ENCODE measurements at places on chromosomes 2 and 18. TPM values are rescaled to one million over a fixed set of nuclear protein-coding genes. Genes with fewer than 3 reads are reported as not detected.

- H3K27ac ChIP-seq: no peak overlapping the region
- H3K36me3 ChIP-seq: no peaks in the 10 kb centered on the region
- no peaks in the 10 kb centered on the region for H3K4me1 ChIP-seq
- no peak overlapping the region for H3K4me3 ChIP-seq
- no peak for DNase-seq
- no peaks in the 10 kb centered on the region for H3K27me3 ChIP-seq
These were observed 32.0 kb upstream of the NYAP2 start for GRCh38 chr2:225367482-225367881.

GRCh38 chr2:16960579-16960978 is 294.9 kb upstream of the CYRIA start:
- H3K27me3 ChIP-seq: no peaks in the 10 kb centered on the region
- DNase-seq: no peak
- no peak overlapping the region for H3K27ac ChIP-seq
- no peaks in the 10 kb centered on the region for H3K4me1 ChIP-seq

VWA3B gene
- not detected for total RNA-seq

DNA sequence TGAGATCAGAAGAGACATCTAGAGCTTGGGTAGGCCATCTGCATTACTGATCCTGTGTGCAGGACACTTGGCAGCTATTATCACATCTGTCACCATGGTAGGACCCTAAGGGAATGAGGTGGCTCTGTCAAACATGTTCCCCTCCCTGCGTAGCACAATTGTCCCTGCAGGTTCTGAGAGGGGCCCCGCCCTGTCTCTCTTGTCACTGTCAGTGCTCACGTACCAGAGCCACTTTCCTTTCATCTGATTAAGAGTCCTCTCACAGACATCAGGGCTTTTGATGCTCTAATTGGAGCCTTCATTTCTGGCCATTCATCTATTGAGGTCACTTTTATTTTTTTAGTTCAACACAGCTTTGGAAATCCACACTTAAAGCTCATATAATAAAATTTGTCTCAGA is 38.5 kb downstream of the NEB start:
- H3K4me1 ChIP-seq: no peaks in the 10 kb centered on the region
- no peak overlapping the region for H3K4me3 ChIP-seq
- H3K27me3 ChIP-seq: no peaks in the 10 kb centered on the region
- no peak overlapping the region for H3K27ac ChIP-seq

DNA sequence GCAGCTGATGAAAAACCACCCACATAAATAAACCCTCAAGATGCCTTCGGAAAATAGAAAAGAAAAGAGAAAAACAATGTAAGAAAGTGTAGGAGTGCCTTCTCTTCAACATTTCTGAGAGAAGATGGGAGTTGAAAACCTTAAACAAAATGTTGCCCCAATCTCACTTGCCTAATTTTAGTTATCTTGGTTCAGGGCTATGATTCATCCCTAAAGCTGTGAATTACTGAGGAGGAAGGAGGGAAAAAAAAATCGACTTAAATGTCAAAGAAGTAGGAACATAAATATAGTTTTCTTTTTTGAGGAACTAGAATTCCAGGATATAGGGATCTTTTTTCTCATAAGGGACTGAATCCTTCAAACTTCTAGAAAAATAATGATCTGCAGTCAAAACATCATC is 360.3 kb downstream of the TGIF1 start:
- no peaks in the 10 kb centered on the region for H3K27me3 ChIP-seq
- H3K27ac ChIP-seq: no peak overlapping the region
- no peak for DNase-seq
- no peaks in the 10 kb centered on the region for H3K4me1 ChIP-seq

KIF1A gene
- 0.37 TPM for total RNA-seq

SMC6 gene
- total RNA-seq: 9.5 TPM

DNA sequence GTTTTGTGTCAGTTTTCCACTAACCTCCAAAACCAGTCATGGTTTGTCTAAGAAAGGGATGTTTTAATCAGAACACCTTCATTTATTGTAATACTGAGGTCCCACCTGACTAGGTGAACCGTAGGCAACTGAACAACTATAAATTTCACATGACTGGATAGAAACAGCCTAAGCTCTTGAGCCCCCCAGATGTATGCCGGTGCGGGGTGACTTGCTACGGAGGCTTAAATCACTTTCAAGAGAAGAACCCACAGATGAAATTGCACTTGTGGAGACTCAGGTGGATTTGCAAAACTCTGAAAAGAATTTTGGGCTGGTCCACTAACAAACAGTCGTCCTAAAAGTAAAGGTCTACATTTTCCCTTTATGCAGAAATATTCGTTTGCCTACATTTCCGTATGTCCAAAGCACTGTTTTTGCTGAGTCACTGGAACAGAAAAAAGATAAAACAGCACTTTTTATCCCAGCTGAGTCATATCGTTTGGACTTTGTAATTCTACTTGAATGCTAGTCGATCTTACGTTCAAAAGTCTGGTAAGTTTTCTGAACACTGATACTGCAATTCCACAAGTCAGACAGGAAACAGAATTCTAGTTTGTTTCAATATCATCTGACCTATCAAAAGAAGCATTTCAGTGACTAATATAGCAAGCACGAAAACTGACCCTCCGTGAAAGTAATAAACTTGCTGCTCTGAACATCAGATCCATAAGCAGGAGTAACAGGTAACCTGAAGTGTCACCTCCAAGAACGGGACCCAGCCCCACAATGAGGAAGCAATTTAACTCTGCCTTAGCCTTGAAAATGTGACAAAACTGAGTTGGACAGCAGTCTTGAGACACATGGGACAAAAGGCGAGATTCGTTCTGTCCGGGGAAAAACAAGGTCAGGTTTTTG is 18.1 kb downstream of the ZNF516 start:
- H3K4me3 ChIP-seq: peak overlapping the region; percentile 37
- H3K27ac ChIP-seq: peak overlapping the region; percentile 69
- H3K36me3 ChIP-seq: no peaks in the 10 kb centered on the region
- H3K27me3 ChIP-seq: no peaks in the 10 kb centered on the region
- DNase-seq: no peak

RMC1 gene
- 23.4 TPM for total RNA-seq

GRCh38 chr2:143056550-143056949 is 72.7 kb upstream of the ARHGAP15 start:
- DNase-seq: no peak
- no peaks in the 10 kb centered on the region for H3K36me3 ChIP-seq
- H3K27ac ChIP-seq: no peak overlapping the region
- H3K27me3 ChIP-seq: no peaks in the 10 kb centered on the region

DNA sequence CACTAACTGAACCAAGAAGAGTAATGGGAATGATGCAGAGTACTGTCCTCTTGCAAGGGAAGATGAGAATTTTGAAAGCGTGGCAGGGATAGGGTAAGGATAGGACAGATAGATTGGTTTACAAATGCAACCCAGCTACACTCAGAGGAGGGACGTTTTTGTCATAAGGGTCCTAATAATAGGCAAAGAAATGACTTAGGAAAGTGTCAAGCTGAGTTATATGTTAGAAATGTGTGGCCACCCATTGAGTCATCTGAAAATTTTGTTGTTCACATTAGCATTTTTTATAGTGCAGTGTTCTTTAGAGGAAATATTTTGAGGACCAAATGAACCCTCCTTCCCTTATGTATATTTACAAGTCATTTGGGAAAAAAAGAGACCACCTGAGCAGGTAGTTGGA is 137.5 kb downstream of the PHLPP1 start:
- H3K27ac ChIP-seq: no peak overlapping the region
- H3K36me3 ChIP-seq: no peaks in the 10 kb centered on the region
- H3K4me3 ChIP-seq: no peak overlapping the region
- DNase-seq: no peak
- no peaks in the 10 kb centered on the region for H3K4me1 ChIP-seq

DNA sequence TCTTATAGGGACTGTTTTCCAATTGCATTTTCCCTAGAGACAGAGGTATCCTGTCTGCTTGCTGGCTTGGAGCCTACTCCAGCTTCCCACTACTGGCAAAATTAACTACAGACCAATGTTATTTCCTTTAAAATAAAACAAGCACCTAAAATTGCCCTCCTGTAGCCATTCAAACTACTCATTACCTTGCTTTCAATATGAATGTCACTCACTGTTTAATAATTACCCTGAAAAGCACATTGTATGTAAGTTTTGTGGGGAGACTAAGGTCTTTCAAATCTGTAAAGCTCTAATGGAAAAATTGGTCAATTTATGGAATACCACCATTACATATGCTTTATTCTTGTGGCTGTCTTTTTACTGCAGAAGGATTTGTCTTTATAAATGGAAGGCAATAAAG is 87.3 kb downstream of the DOCK10 start:
- H3K4me3 ChIP-seq: no peak overlapping the region
- no peaks in the 10 kb centered on the region for H3K27me3 ChIP-seq

CYS1 gene
- total RNA-seq: 0.99 TPM

- H3K27me3 ChIP-seq: no peaks in the 10 kb centered on the region
- no peak for DNase-seq
- no peak overlapping the region for H3K4me3 ChIP-seq
- H3K27ac ChIP-seq: no peak overlapping the region
- H3K36me3 ChIP-seq: no peaks in the 10 kb centered on the region
These were observed 378.8 kb downstream of the PTPRM start for GRCh38 chr18:7945882-7946281.

DNA sequence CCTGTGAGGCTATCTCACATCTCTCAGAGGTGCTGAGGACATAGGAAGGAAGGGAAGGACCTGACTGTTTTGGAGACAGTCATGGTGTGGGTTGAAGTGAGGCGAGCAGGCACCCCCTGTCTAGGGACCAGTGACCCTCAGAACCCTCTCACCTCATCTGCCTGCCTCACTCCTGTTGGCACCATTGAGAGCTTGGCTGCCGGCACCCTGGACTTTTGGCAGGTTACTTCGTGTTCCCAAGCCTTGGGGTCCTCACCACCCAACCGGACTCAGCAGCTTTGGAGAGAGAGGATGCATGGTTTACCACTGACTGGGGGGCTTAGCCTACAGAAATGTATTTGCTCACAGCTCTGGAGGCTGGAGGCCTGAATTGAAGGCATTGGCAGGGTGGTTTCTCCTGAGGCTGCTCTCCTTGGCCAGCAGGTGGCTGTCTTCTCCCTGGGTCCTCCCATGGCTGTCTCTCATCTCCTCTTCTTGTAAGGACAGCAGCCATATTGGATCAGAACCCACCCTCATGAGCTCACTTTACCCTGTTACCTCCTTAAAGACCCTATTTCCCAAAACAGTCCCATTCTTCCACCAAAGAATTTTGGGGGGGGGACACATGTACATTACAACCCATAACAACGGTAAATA is 142.0 kb downstream of the TSN start:
- H3K27ac ChIP-seq: no peak overlapping the region
- DNase-seq: no peak
- no peaks in the 10 kb centered on the region for H3K27me3 ChIP-seq
- H3K36me3 ChIP-seq: no peaks in the 10 kb centered on the region

- no peak for DNase-seq
- no peak overlapping the region for H3K4me3 ChIP-seq
- peaks cover 3% of the 10 kb centered on the region for H3K36me3 ChIP-seq
These were observed 42.2 kb upstream of the TBR1 start for GRCh38 chr2:161373942-161374341.

- no peak overlapping the region for H3K27ac ChIP-seq
- no peak for DNase-seq
- no peaks in the 10 kb centered on the region for H3K27me3 ChIP-seq
- no peaks in the 10 kb centered on the region for H3K4me1 ChIP-seq
- H3K4me3 ChIP-seq: no peak overlapping the region
These were observed 372.7 kb downstream of the ZNF521 start for GRCh38 chr18:24979235-24979634.

DNA sequence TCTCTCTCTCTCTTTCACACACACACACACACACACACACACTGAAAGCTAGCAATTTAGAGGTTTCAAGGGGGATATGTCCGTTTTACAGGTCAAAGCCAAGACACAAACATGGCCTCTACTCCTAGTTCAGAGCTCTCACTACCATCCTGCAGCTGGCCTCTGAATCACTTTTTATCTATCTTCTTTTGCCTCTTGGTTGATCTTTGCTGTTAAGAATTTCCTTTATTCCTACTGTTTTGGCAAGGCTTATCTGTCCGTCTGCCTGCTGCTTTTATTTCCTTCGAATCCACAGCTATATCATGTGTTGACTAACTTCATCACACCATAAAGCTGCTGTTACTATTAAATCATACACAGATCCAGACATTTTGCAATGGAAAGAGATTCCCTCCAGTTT is 543.0 kb downstream of the PLCL1 start:
- no peak for DNase-seq
- H3K4me1 ChIP-seq: no peaks in the 10 kb centered on the region
- H3K27ac ChIP-seq: no peak overlapping the region
- H3K4me3 ChIP-seq: no peak overlapping the region
- no peaks in the 10 kb centered on the region for H3K36me3 ChIP-seq
- H3K27me3 ChIP-seq: peaks cover 4% of the 10 kb centered on the region

UGT1A3 gene
- 49.3 TPM for total RNA-seq

CELF4 gene
- total RNA-seq: not detected

CHRNG gene
- total RNA-seq: not detected

DNA sequence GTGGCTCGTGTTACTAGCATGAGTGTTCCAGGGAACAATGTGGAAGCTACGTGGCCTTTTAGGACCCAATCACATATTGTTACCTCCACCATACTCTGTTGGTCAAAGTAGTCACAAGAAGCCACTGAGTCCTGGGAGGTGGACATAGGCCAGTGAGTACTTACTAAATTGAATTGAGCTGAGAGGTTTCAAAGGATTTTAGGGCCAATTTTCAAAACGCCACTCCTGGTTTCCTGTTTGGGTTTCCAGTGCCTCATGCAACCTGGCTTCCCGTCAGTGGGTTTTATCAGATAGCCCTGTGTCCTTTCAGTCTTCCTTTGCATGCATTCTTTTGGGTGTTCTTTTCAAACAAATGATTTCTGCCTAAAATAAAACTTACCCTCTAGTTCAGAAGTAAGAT is 56.3 kb downstream of the FBLN7 start:
- H3K36me3 ChIP-seq: no peaks in the 10 kb centered on the region
- no peak overlapping the region for H3K27ac ChIP-seq
- no peak overlapping the region for H3K4me3 ChIP-seq
- no peaks in the 10 kb centered on the region for H3K4me1 ChIP-seq
- H3K27me3 ChIP-seq: no peaks in the 10 kb centered on the region
- DNase-seq: no peak

DNA sequence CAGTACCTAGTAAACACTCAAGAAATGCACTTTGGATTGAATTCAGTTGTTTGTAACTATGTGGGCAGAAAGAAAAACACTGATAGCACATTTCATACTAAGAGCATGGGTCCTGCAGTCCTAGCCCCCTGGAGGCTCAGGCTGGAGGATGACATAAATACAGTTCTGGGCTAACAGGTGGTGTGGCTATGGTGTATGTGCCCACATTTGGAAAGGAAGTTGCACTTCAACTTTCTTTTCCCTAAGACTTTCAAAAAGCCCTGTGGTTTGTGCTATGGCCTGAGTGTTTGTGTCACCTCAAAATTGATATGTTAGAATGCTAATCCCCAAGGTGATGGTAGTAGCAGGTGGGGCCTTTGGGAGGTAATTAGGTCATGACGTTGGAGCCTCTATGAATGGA is 218.2 kb downstream of the CDCA7 start:
- H3K4me1 ChIP-seq: no peaks in the 10 kb centered on the region
- no peak overlapping the region for H3K4me3 ChIP-seq
- no peak for DNase-seq
- H3K36me3 ChIP-seq: no peaks in the 10 kb centered on the region
- no peak overlapping the region for H3K27ac ChIP-seq
- no peaks in the 10 kb centered on the region for H3K27me3 ChIP-seq

- no peak overlapping the region for H3K4me3 ChIP-seq
- H3K36me3 ChIP-seq: no peaks in the 10 kb centered on the region
- no peak for DNase-seq
- H3K27me3 ChIP-seq: no peaks in the 10 kb centered on the region
- H3K4me1 ChIP-seq: no peaks in the 10 kb centered on the region
- H3K27ac ChIP-seq: no peak overlapping the region
These were observed 8.4 kb downstream of the FLACC1 start for GRCh38 chr2:201348758-201349157.

GRCh38 chr2:121390082-121390692 is 105.2 kb upstream of the TFCP2L1 start:
- no peak for DNase-seq
- H3K4me3 ChIP-seq: no peak overlapping the region
- no peaks in the 10 kb centered on the region for H3K36me3 ChIP-seq
- no peaks in the 10 kb centered on the region for H3K4me1 ChIP-seq
- H3K27me3 ChIP-seq: no peaks in the 10 kb centered on the region

Data from right lobe of liver (tissue), 6 donors.